Fibroblast of skin of scalp (primary cell): ENCODE measurements at places on chromosomes 16 and 17.

- DNase-seq: no peak
Measured at GRCh38 chr16:19219836-19220235, 51.8 kb downstream of the SYT17 start.

- no peak for DNase-seq
Measured at GRCh38 chr17:69320210-69320907, 6.6 kb downstream of the ABCA5 start.

GRCh38 chr17:28295677-28296578, 23.1 kb upstream of the TMEM97 start:
- no peak for DNase-seq

DNA sequence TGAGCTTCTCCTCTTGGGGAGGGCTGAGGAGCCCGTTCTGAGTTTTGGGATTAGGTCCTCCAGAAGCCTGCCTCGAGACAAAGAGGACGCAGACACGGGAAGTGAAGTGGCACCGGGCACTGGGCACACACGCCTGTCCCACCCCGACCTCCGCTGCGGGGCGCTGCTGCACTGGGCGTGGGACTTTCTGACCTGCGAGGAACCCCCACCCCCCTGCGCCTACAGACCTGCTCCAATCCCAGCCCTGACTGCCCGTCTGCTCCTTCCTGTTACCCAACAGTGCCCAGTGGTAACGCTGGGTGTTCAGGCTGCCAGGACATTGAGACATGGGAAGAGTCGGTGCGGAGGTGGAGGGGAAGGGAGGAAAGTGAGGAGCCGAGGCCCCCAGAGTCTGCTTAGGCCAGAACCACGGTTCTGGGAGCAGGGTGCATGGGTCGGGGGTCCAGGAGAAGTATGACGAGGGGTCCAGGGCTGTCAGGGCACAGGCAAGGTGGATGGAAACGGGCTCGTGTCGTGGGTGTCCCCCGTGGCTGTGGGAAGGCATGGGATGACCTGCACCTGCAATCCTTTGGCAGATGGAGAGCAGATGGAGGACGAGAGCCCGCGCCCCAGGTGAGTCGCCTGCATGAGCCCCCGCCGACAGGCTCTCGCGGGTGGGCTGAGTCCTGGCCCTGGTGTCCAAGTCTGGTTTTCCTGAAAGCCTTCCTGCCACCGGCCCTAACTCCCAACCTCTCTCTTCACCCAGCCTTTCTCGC, 112.0 kb upstream of the CREBBP start:
- DNase-seq: no peak

DNA sequence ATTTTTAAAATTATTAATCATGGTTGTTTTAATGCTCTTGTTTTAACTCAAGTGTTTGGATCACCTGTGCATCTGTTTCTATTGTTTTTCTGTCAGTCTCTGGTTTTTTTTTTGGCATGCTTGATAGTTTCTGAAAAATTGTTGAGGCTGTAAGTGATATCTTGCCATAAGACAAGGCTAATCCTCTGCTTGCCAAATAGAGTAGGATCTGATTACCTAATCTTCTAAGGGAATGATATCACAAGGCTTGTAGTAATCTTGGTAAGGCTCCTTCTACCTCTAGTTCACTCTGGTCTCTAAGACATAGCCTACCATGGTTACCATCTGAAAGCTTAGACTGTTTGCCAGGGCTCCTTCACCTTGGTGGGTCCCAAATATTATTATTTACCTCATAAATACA, 81.0 kb downstream of the ATF7IP2 start:
- no peak for DNase-seq

DNA sequence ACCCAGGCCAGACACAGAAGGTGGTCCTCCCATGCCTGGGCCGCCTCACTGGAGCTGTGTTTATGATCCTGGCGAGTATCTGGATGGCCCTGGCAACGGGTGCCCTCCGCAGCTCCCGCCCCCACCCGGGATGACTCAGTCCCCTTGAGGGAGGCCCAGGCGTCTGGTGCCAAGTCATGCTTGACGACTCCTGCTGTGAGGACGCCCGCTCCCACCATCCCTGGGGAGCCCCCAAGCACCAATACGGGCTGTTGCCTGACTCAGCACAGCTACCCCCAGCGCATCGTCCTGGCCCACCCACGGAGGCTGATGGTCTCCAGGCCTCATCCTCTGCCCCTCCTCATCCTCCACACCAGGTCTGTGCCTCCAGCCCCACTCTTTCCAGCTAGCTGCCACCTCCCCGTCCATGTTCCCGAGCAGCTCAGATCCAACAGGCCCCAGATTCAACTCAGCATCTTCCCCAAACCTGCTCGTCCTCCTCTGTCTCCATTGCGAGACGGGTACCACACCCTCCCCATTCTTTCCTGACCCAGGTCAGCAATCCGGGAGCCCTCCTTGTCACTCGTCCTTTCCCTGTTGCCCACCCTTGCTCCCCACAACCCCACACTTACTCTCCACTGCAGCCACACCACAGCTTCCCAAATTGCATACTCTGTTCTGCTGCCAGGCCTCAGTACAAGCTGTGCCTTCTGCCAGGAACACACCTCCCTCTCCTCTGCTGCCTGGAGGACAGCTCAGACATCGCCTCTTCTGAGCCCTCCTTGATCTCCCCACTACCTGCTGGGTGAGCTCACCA, 2.6 kb downstream of the CAMKK1 start:
- DNase-seq: peak; percentile 91

DNA sequence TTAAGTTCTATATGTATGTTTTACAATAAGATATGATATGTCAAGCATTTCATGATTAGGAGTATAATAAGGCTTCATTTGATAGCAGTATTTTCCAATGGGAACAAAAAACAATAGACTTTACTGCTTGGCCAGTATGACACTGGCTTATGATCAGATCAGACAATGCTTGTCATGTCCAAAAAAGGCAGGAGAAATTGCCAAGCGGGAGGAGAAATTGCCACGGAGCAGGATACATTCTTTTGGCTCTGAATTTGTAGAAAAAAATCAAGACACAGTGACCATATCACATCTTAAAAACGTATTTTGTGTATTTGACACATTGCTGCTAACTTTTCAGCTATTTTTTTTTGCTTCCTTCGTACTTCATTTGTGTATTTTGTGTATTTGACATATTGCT, 404.1 kb downstream of the CNTNAP4 start:
- no peak for DNase-seq

DNA sequence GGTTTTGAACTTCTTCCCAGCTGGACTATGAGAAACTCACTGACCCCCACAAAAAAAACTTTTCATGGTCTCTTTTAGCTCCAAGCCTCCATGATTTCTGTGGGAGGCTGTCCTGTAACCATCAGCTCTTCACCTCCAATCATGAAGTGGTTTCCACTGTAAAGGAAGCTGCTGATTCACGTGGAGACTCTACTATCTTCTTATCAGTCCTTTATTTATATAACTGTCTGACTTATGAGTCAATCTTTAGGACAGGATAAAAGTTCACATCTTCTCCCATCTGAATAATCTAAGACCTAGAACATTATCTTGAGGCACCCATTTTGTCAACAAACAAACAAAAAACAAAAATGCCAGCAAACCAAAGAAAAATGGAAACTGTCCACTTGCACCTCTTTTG, 409.9 kb downstream of the SLC39A11 start:
- no peak for DNase-seq

DNA sequence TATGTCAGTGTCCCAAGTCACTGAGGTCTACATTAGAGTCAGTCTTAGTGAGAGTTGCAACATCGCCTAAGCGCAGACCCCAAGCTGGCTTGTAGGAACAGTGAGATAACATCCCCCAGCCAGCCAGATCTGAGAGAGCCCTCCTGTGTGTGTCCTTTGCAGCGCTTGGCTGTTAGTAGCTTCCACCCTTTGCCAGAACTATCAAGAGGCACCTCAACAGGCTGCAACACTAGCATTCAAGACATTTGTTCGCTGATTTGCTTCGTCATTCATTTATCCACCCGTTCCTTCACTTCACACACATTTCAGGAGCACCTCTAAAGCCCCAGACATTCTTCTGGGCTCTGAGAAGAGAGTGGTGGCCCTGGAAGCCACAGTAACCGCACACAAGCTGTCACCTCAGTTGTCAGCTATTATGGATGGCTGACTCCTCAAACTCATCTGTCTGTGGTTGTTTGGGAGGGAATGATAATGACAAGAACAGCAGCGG, 289.6 kb downstream of the WWOX start:
- no peak for DNase-seq

DNA sequence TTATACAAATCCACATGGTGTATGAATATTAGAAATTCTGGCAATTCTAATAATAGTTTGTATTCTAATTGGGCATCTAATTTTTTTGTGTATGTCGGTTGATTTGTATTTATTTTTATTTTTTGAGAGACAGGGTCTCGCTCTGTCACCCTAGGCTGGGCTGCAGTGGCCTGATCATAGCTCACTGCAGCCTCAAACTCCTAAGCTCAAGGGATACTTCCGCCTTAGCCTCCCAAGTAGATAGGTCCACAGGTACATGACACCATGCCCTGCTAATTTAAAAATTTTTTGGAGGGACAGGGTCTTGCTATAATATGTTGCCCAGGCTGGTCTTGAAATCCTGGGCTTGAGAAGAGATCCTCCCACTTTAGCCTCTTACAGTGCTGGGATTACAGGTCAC, 104.6 kb downstream of the TRIM37 start:
- DNase-seq: no peak

- DNase-seq: no peak
Measured at GRCh38 chr17:2385240-2386210, 15.3 kb downstream of the MNT start.

DNA sequence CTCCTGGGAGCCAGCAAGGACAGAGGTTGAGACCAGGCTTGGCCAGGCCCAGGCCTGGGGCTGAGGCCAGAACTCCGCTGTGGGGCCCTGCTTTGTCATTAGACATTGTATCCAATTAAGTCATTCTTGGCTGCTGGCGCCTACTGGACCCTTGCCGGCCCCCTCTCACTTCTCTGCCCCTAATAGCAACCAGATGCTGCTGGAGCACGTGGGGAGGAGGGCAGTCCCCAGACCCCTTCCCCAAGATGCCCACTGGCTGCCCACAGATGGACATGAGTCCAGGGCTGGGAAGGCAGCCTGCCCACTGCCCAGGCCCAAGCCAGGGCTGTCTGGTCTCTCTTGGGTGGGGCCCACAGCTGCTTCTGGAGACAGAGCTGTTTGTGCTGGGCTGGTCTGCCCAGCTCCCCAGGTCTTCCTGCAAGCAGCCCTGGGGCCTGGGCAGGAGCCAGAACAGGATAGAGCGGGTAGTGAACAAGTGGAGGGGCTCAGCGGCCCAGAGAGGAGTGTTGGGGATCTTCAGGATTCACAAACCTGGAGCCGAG, 7.8 kb downstream of the PLXDC1 start:
- DNase-seq: no peak

GRCh38 chr17:64496348-64496785, 487 bp downstream of the POLG2 start:
- no peak for DNase-seq

- no peak for DNase-seq
Measured at GRCh38 chr17:72423718-72424117, 302.9 kb downstream of the SOX9 start.

GRCh38 chr16:77541165-77541564, 106.3 kb upstream of the ADAMTS18 start:
- no peak for DNase-seq

GRCh38 chr16:29310852-29311314, 95.6 kb downstream of the NPIPB11 start:
- no peak for DNase-seq

- peak; percentile 85 for DNase-seq
Measured at GRCh38 chr17:64661976-64662773, at the start of gene SMURF2. Gene SMURF2 (minus strand): TSS chr17:64662307. CDS start chr17:64661880, 427 bp downstream.

DNA sequence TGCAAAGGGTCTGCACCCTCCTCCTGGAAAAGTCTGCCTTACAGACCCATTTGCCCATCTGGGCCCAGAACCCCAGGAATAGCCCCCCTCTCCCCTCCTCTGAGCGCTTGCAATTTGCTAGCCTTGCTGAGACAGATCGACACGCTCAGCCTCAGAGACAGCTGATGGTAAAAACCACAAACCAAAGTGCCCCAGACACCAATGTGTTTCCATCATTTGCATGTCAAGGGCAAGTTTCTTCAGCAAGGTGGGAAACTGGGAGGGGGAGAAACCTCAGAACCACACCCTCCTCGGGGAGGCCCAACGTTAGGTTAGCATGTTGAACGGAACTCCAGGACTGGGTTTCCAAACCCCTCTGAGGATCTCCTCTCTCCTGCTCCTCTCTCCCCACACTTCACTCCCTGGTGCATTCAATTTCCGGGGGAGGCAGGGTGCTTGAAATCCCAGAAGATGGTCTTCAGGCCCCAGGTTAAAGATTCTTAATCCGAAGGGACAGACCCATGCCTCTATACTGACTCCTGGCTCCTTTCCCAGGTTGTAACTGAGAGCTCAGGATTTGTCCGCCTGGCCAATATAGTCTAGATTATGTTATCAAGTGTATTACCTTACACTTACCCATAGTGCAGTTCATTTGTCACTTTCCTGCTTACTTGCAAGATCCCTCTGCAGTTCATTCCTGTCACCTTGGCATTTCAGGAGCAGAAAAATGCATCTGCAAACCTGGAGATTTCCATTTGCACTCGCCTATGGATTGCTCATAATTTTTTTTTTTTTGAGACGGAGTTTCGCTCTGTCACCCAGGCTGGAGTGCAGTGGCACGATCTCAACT, 1.3 kb upstream of the CUEDC1 start:
- no peak for DNase-seq

DNA sequence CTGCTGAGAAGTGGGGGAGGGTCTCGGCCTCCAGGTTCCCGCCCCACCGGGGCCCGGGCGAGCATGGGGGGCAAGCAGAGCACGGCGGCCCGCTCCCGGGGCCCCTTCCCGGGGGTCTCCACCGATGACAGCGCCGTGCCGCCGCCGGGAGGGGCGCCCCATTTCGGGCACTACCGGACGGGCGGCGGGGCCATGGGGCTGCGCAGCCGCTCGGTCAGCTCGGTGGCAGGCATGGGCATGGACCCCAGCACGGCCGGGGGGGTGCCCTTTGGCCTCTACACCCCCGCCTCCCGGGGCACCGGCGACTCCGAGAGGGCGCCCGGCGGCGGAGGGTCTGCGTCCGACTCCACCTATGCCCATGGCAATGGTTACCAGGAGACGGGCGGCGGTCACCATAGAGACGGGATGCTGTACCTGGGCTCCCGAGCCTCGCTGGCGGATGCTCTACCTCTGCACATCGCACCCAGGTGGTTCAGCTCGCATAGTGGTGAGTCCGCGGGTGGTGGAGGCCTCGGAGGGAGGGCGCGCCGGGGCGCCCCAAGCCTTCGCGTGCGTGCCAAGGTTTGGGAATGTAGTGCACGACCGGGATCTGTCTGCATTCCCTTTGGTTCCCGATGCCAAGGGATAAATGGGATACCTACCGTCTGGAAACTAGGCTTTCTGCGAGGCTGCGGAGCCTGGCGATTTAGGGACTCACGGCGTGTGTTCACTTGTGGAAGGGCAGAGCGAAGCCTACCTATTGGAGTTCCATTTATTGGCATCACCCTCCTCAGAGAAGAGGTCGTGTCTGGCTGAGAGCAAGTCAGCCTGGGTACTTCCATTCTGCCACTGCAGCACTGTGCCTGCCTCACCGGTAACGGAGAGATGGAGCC, 1.0 kb downstream of the ZNRF1 start:
- DNase-seq: peak; percentile 59

- DNase-seq: no peak
Measured at GRCh38 chr17:55368706-55369105, 52.9 kb downstream of the MMD start.
